ENCODE measurements at places on chromosomes 11 and 22.

DNA sequence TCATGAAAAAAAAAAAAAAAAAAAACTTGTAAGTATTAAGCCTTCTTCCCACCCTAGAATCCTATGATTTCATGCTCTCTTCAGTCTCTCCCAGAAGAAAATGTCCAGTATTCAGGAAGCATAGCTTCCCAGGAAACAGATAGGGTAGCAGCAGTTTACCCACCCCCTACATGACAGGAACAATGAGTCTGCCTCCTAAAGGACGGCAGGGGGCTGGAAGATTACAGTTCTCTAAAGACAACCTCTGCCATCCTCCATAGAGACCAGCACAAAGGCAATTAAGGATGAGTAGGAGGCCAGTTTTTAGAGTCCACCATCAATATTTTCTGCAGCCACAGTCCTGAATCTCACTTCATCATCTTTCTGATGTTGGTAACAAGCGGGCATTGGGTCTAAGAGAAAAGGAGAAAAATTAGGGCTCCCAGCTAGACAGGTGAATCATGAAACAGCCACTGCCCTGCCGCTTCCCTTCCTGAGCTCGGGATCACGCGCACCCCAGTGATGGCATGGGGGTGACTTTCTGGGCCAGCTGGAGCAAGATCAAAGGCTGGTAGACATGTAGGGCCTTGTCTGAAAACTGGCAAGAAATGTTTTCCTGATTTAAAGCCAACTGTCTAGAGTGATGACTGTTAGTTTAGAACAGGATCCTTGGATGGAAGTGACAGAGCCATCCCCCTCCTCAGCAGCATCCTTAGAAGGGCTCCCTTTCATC, 322.8 kb downstream of the LARGE1 start:
- no peak for DNase-seq

GRCh38 chr11:73257342-73258103, 14.6 kb upstream of the P2RY6 start:
- no peak for DNase-seq

- no peak for DNase-seq
Measured at GRCh38 chr11:97409141-97409540, 1019.3 kb downstream of the JRKL start.

DNA sequence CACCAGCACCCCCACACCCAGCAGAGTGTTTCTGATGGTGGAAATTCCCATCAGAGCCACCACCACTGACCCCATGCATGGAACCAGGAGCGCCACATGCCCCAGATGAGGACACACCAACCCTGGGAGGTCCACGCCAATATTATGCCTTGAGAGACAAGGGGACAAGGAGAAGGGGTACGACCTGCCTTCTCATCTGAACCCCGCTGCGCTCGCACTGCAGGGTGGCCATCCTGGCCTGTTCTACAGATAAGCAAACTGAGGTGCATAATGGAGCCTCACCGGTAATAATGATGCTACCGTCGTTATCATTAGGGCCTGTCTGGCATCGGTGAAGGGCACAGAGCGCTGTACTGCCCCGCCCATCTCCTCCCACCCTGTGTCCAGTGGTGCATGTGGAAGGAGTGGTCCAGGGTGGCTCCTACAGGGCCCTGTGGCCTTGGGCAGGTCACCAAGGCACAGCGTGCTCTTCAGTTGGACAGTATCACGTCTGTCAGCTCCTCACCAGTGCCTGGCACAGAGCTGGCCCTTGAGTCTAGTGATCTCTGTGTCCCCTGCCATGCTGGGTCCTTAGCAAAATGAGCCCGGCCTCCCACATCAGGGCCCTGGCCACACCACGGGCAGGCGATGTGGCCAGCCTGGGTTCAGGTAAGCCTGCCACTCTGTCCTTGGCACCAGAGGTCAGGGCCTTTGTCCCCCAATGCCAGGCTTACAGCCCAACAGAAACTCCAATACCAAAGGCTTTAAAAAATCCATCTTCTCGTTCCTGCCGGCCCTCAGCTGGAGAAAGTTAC, 92.2 kb downstream of the PHF21B start:
- DNase-seq, result no peak

DNA sequence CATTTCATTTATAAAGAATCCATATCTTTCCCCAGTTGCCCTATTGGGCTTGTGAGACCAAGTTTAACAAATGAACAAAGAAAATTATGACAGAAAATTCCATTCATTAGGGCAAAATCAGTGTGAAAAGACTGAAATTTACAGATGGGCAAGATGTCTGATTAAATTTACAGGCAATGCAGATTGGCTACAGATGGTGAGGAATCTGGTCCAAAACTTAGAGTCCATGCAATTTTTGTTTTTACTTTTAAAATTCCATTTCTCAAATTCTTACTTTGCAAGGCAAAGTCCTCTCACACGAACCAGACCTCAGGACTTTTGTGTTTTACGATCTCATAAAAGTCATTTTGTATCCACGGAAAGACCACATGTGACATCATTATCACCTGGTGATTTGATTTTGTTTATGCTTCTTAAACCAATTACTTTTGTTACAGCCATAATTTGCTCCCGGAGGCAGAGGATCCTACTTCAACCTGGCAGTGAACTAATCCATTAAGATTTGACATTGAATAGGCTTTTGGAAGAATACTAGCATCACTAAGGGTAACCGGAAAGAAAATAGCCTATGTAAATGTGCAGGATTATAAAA, 843.7 kb upstream of the CHORDC1 start:
- no peak for DNase-seq

DNA sequence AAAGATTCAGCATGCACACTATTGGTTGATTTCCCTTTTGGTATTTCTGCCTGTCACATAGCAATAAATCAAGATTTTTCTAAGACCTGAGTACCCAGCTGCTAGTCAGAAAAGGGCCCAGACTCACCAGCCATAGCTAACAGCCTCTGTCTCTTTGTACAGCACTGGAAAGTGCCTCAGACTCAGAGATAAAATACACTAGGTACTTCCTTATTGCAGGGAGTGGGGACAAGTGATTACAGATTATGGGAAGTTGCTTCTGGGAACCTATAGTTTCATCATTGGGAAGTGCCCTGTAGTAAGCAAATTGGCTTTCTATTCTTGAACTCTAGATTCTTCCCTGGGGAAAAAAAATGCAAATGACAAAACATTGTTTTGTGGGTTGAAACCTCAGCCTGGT, at the start of gene CASP5:
TSS of gene CASP5 (minus strand) at position 166 of the 400 bp plus-strand sequence. CDS start at position 134, 32 bp downstream.
- no peak for DNase-seq

- no peak for DNase-seq
Measured at GRCh38 chr11:45053736-45054446, 92.5 kb upstream of the PRDM11 start.

DNA sequence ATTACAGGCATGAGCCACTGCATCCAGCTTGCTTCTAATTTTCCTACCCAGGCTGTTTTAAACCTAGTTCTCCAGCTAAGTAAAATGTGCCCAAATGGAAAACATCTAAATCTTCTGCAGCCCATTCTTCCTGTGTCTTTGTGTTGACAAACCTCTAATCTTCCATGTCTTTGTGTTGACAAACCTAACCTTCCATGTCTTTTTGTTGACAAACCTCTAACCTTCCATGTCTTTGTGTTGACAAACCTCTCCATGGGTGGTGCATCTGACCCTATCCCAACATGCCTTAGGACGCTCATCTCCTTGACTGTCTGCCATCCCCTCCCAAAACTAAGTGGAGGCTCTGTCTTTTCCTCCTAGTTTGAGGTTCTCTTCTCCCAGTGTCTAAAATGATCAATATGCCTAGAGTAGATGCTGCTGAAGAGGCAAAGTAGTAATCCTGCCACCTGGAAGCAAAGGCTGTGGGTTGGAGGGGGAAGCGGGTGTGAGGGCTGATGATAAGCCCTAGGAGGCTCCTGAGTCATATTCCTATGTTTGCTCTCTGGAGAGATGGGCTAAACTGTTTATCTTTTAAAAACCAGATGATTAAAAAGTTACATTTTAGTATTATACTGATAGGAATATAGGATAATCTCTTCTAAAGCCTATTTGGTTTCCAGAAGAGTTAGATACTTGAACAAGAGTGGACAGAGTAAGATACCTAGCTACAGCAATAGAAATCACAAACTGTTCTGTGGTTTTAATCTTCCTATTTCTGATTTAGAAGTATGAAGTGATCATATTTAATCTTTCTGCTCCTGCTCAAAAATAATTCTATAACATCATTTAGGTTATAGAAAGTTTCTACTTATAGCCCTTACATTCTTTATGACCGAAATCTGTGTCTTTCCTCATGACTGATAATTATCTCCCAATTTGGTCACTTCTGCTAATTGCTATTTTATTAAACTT, 7.9 kb downstream of the FEN1 start:
- DNase-seq, result no peak

GRCh38 chr11:35039076-35039475, 99.9 kb upstream of the CD44 start:
- no peak for DNase-seq

DNA sequence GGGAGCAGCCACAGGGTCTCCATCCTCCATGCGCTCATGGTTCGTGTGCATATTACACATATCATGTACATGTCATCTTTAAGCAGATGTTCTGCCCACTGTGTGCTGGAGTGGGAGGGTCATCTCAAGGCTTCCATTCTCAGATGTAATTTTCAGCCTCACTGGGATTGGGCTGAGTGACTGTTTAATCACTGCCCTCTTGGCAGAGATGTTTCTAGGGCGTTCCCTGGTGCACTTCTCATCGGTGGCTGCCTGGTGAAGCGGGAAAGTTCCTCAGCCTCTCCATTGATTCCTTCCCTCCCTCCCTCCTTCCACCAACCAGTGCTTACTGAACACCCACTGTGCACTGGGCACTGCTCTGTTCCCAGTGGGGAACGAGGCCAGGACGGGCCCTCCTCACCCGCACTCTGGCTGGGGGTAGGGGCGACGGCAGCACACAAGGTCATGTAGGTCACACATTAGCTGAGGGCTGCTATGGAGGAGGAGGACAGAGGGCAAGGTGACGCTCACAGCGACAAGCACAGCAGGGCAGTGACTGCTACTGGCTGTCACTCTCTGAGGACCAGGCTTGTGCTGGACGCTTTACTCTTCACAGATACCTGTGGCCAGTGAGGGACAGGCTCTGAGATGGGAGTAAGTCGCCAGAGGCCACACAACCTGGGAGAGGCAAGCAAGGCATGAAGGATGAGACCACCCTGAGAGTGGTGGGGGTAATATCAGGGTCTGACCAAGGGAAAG, 22.9 kb downstream of the GNAZ start:
- DNase-seq, result no peak

DNA sequence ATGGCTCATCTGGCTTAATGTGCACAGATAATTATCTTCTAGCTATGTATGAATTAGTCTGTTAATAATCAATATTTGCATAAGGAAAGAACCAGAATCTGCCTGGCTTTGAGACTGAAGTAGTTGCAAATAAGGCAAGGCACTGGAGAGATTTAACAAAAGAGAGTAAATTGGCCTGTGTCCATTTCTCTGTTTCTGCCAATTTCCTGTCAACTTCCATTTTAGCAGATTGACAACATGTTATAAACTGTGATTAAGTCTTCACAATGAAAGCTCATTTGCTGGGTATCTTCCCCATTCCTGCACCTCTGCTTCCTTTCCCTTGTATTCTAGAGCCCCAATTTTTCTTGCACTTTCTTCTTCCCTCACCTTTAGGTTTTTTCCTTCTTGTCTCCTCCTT, 5.3 kb upstream of the TMEM123 start:
- no peak for DNase-seq

GRCh38 chr11:11592146-11592684, 29.6 kb downstream of the GALNT18 start:
- DNase-seq, result no peak
